Iris pigment epithelial cell (primary cell): ENCODE measurements at places on chromosomes 6 and 20.

DNA sequence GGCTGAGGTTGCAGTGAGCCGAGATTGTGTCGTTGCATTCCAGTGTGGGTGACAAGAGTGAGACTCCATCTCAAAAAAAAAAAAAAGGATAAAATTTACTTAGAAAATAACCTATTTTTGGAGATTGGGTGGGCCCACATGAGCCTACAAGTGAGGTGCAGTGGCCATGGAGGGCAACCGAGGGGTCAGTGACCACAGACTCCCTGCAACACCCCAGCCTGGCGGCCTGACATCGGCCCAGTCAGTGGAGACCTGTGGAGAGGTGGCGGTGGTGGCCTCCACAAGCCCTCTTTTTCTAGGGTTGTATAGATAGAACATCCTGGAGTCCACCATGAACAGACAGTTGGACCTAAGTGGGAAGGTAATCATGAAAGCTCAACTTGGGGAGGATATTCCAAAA is 52.7 kb downstream of the BTBD9 start:
- DNase-seq, result no peak

DNA sequence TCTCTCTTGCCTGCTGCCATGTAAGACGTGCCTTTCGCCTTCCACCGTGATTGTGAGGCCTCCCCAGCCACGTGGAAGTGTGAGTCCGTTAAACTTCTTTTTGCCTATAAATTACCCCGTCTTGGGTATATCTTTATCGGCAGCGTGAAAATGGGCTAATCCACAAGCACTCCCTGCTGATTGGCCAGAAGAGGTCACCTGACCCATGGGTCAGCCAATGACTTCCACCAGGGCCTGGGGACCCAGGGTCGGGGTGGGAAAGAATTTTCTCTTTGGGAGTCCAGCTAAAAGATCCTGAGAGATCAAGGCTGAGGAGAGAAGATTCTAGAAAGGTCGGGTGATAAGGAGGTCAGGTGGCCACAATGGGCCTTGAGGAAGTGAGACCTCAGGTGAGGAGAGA is 17.1 kb downstream of the ZBP1 start:
- DNase-seq, result no peak

- DNase-seq, result peak; percentile 17
Measured at GRCh38 chr6:24689964-24690363, 23.1 kb downstream of the ACOT13 start.

DNA sequence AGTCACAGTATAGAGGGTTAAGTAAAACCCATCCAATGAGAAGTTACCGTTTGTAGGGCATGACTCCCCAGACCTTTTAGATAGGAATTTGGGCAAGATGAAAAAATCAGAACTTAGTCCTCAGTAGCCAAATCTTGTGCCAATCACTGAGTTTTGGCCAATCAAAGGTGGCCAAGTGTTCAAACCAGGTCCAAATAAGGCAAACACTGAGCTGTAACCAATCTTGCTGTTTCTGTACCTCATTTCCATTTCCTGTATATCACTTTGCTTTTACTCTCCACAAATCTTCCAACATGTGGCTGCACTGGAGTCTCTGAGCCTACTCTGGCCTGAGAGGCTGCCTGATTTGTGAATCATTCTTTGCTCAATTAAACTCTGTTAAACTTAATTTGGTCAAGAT is 81.8 kb upstream of the GPR6 start:
- DNase-seq, result peak; percentile 30

DNA sequence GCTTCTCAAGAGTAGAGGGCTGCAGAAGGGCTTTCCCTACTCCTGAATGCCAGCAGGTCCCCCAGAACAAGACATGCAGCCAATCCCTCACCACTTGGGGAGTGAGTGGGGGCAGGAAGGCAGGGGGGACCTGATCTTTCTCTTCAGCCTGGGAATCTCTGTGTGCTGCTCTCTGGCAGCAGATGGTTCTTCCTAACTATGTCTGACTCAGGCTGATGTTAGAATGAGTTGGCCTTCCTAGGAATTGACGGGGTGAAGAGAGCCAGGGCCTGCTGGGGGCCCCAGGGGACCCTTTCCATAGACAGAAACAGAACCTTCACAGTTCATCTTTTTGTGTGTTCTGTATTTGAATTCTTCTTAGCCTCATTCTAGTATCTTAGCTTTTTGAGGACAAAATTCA is 29.0 kb upstream of the TCP11 start:
- DNase-seq, result peak; percentile 28

DNA sequence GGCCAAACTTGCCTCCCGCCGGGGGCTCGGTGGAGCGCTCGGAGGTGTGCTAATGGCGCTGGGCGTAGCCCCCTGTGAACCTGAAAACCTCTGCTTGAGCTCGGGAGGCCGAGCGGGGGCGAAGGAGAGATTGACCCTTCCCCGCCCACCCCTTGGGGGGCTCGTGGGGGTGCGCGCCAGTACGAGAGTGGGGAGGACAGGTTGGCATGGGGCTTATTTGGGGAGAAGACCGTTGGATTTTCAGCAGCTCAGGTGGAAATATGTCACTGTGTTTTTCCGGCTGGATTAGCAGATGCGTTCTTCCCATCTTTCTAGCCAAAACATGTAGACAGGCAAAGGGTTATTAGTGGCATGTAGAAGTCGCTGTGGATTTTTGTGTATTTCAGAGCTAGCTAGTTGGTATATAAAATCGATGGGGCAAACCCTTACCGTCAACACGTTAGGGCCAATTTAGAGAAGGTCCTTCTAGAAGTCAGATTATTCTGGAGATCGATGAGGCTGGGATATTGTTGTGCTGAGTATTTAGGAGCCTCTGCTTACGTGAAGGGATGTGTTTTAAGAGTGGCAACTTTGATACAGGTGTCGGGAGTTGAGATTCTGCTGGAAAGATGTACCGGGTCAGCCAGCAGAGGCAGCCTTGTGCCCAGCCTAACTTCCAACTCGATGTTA is 525 bp downstream of the NCOA7 start:
- DNase-seq, result peak; percentile 71
